ENCODE measurements at places on chromosomes 1 and 21.
A peak's percentile ranks its signal among the peaks of the same experiment; 100 is the strongest.

- no peak for DNase-seq
These were observed 382.3 kb downstream of the PRDM2 start for GRCh38 chr1:14082331-14082730.

GRCh38 chr1:53606651-53607051 is 132.3 kb downstream of the GLIS1 start:
- DNase-seq: no peak

DNA sequence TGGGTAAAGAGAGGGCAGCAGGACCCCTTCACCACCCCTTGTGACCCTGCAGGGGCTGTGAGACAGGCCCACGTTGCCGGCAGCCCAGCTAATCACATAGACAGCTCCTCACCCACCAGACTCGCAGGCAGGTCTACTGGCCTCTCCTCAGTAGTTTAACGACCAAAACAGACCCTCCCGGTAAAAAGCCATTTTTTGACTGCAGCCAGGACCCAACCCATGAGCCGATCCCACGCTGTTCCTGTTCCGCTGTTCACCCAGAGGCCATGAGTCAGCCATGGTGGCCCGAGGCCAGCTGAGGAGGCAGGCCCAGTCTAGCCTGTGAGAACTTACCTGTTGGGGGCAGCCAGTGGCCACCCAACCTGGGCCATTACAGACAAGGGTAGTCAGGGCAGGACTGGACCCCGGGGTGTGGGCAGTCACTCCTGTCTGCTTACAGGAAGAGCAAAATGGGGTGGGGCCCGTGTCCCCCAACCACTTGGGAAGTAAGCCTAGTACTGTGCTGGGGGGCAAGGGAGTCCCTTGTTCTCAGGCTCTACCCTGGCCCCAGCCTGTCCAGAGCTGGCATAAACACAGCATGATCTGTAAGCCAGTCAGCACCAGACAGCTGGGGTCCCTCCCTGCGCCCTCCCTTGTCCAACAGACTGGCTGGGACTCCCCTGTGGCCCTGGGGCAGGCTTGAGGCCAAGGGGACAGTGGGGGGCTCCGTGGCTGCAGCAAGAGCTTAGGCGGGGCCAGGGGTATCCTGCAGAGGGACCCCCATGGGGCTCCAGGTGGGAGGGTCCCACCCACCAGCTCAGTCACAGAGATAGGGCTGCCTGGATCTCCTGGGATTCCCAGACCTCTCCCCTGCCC is 61.9 kb downstream of the WNT9A start:
- peak; percentile 17 for DNase-seq

DNA sequence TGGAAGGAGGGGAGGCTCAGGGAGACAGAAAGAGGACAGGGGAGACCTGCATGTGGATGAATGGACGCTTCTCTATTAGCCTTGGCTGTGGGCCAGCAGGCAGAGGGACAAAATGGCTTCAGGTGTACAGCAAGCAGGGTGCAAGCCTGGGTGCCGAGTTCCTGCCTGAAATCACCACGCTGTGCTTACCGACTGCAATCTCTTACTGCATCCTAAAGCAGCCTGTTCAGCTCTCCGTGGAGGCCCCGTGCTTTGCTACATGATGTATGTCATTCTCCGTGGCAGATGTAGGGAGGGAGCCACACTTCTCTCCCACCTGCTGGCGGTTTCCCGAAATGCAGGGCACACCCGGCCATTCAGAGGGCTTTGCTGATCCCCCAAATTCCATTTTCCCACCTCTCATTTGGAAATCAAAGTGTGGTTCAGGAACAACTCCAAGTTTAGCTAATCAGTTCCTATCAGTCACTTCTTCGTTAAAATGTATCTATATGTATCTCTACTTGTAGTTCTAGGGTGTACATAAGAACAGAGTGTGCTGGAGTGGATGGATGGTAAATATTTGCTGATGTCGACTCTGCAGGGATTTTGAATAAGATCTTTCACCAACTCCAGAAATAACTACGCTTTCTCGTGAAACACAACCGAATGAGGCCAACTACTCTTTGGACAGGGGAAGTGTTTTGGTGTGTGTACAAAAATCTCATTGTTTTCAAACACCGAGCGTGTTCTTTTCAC is 122.3 kb upstream of the BACE2 start:
- no peak for DNase-seq

DNA sequence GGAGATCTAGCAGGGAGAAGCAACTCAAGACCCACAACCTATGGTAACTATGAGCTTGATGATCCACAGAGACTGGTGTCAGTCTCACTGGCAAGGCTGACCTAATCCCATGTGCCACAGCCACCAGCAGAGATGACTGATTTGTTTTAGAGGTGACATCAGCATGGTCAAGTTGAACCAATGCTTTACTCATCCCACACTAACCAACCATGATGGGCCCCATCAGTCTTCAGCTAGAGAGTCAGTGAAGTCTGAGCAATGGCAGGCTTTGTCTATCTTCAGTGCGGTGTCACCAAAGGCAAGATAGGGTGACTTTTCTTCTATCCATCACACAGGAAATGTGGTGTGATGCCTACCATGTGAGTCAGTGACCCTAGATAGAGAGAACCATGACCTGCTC is 1470.7 kb downstream of the NCAM2 start:
- no peak for DNase-seq

DNA sequence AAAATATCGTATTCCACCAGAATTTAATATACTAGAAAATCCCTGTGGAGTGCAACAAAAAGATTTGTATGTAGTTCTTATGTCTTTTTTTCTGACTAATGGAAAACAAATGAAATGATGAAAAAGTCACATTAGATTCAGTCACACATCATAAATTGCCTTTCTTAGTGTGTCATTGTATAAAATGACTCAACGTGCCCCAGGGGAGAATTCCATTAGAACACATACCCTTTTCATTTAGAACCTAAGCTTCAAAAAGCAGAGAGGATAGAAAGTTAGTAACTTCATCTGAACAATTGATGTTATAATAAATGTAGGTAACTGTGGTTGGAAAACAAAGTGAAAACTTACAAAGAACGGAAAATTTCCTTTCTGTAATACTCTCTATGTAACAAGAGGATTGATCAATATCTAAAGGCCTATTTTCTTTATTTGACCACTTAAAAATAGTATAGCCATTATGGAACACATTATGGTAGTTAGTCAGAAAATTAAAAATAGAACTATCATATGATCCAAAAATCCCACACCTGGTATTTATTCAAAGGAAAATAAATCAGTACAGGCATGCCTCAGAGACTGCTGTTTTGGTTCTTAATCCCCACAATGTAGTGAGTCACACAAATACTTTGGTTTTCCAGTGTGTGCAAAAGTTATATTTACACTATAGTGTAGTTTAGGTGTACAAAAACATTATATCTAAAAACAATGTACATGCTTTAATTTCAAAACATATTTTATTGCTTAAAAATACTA is 1016.1 kb downstream of the KCNT2 start:
- DNase-seq: no peak

DNA sequence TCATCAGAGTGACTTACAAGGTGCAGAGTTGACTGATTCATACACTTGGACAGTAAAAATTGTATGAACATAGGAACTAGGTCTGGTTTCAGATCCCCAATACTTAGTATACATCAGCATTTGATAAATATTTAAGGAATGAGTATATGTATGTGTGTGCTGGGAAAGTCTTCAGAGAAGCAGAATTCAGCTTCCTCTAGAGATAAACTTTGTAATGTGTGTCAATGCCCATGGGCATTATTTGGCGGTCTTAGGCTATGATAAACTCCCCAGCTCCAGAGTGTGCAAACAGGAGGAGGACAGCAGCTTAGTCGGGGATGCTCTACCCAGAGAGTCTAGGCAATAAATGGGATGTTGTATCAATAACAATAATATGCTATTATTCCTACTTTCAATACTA is 2.9 kb upstream of the CAMK1G start:
- DNase-seq: no peak

DNA sequence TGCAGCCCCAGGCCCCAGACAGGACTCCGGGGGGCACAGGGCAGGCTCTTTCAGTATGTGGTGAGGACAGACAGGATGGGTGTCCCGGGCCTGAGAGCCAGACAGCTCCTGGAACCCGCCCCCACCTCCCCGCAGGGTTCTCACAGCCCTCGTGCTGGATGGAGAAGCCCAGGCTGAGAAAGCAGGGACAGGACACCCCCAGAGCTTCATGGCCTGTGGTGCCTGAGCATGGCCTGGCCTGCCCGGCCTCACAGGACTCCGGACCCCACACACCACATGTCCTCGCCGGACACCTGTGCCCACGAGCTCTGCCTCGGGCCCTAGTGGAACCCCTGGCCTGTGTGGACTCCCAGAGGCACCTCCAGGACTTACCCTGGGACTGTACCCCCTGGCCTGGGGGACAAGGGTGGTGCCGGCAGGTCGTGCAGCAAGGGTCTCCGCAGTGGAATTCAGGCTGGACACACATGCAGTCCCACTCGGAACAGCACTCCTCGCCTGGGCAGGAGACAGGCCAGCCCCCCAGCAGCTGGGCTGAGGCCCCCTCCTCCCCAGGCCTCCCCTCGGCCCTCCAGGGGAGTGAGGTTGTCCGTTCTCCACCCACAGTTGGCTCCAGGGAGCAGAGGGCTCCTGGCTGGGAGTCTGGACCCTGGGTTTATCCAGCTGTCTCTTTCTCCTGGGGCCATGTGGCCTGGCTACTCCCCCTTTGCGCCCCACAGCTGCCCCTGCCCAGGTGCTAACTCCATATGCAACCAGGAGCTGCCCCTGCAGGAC is 1.2 kb downstream of the TNFRSF18 start:
- no peak for DNase-seq

DNA sequence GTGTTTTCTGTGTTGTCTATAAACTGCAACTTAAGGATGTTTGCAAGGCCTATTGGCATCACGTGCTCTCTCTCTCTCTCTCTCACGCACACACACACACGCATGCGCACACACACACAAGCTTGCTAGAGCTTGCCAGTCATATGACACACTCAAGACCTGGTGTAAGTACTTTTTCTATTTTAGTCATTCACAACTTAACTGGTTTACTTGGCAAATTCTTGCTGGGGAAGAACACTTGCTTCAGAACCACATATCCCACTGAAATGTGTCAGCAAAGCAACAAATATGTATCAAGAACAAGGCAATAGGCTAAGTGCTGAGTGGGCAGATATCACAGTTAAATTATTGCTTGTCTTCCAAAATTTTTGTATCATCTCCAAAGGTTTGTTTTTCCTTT is 107.8 kb downstream of the DISC1 start:
- DNase-seq: no peak

DNA sequence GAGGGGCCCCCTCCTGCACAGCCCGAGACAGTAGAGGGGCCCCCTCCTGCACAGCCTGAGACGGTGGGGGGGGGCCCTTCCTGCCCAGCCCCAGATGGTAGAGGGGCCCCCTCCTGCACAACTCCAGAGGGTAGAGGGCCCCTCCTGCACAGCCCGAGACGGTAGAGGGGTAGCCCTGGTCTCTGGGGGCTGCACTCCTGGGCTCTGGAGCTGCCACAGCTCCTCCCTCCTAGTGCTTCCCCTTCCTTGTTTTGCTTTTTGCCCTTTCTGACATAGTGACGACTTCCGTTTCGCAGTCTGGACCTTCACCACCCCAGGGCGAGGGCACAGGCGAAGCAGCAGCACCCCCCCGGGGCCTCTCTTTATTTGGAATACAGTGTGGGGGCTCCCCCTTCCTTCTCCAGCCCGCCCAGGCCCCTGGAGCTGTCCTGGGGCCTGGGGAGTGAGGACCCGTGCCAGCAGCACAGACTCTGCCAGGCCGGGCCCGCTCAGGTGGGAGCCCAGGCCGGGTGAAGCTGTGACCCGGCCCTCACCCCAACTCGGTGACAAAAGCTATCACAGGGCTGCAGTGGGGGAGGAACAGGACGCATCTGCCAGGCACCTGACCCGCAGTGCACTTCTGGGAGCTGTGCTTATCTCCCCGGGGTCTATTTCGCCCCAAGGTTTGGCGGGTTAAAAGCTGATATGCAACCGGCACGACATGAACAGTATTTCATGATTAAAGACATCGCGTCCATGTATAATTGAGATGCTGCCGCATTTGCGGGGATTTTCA is 1.1 kb upstream of the PRXL2B start:
- no peak for DNase-seq

DNA sequence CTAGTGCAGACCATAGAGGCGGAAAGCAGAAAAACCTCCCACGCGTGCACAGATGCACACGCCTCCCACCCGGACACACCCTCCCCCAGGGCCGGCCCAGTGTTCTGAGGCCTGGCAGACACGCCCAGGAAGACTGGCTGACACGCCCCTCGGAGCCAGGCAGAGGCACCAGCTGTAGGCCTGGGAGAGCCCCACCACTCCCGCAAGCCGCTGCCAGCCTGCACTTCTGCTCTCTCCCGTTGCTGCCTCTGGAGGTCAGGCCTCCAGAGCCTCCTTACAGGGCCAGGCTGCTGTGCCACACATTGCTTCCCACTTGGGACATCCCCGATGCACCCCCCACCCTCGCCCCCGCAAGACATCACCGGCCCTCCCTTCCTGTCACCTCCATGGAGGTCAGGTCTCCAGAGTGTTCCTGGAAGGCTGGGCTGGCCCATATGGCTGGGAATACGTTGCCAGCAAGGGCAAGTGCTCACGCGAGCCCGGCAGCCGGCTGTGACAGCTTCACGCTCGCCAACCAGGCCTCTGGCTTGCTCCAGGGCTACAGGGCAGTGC is 40.4 kb downstream of the CASZ1 start:
- no peak for DNase-seq

DNA sequence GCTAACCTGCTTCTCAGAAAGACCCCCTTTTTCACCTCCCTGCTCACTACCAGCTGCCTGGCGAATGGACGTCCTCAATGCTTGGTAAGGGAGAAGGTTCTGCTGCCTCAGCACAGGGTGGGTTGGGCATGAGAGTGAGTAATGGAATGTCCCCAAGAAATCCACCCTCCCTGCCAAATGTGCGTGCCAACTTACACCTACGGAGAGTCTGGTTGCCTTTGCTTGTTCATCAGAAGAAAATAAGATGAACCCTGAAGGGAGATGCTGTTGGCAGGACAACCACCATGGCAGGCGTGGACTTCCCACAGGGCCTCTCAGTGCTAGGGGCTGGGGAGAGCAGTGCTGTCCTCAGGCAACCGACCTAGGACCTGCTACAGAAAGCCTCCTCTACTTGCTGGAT is 106.0 kb downstream of the XCL2 start:
- no peak for DNase-seq

GRCh38 chr1:221089273-221089672 is 210.0 kb downstream of the HLX start:
- DNase-seq: no peak

DNA sequence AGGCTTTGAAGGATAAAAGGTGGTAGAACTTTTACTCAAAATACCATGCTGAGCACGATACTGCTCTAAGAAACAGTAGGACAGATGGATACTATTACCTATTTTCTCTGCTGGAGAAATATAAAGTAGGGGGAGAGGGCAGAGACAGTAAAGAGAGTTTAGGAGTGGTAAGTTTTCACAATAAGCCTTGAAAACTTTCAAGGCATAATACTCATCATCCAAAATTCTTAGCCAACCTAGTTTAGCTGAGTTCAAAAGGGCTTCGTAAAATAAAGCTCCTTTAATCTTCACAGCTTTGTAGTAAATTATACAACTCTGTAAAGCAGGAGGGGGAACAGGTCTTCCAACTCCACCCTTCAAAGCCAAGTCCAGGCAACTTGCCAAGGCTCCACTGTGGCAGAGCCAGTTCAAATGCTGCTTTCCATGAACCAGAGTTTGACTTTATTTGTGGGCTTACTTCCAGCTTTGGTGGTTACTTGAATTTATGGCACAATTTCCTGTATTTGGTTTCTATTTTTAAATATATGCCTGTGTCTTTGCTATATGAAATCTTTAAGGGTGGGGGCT is 15.5 kb downstream of the TEX38 start:
- DNase-seq: no peak

- no peak for DNase-seq
These were observed 3.8 kb downstream of the AGO1 start for GRCh38 chr1:35886577-35887431.

- DNase-seq: no peak
These were observed 155.0 kb downstream of the SETD4 start for GRCh38 chr21:35905096-35905962.

GRCh38 chr1:78069784-78070183 is 24.0 kb downstream of the GIPC2 start:
- DNase-seq: no peak

Measured in D721Med (cell line).